Heart right ventricle (tissue), 16 donors: ENCODE measurements at places on chromosomes 6 and 20. TPM values are rescaled to one million over a fixed set of nuclear protein-coding genes. Genes with fewer than 3 reads are reported as not detected.

GRCh38 chr20:34269996-34270627 is 28.9 kb downstream of the ASIP start:
- no peak for DNase-seq

GRCh38 chr20:46304361-46304760 is 3.9 kb downstream of the CDH22 start:
- no peak for DNase-seq

DNA sequence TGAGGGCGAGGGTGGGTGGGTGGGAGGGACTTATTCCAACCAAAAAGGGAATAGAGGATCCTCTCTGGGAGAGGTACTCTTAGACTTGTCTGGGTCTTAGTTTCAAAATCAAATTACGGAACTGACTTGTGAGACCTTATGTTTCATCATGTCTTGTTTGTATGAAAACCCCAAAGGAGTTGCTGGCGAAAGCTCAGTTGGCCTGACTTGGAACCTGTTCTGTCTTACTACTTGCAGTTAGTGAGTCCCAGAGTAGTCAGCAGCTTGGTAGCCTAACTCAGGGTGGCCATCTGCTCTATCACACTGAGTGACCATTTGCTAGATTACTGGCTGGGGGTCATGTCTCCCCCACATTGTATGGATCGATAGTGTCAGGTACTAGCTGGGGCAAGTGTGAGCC is 114.9 kb upstream of the MOCS1 start:
- no peak for DNase-seq

- DNase-seq = no peak
These were observed 25.4 kb downstream of the ZFP64 start for GRCh38 chr20:52166150-52166549.

GRCh38 chr6:10719964-10720264 is 3.0 kb upstream of the TMEM14C start:
- DNase-seq = peak; percentile 44

DNA sequence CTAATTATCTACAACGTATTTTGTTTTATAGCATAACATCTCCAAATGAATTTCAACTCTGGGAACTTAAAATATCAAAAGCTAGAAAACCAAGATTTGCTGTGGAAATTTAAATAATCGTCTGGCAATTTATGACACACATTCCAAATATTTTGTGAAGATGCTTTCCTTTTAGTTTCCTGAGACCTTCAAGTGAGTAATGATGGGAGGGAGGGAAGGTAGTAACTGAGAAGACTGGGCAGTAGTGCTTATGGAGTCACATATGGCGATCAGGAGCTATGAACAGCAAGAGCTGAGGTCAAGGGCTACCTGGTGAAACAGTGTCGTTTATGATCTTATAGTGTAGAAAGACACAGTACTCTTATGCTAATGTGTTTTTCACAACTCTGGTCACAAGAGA is 178.2 kb upstream of the THEMIS start:
- no peak for DNase-seq

- DNase-seq = no peak
These were observed at the start of gene PTK7 for GRCh38 chr6:43075670-43076463. Gene PTK7, plus strand, starts transcription at chr6:43076314. Its CDS starts 175 bp downstream, at chr6:43076489.

- DNase-seq = no peak
These were observed 290.0 kb upstream of the SUPT3H start for GRCh38 chr6:45667766-45668165.

- DNase-seq = no peak
These were observed 622 bp downstream of the MRGBP start for GRCh38 chr20:62796699-62797491.

Gene PHF20
- 34.1 TPM for polyA plus RNA-seq

DNA sequence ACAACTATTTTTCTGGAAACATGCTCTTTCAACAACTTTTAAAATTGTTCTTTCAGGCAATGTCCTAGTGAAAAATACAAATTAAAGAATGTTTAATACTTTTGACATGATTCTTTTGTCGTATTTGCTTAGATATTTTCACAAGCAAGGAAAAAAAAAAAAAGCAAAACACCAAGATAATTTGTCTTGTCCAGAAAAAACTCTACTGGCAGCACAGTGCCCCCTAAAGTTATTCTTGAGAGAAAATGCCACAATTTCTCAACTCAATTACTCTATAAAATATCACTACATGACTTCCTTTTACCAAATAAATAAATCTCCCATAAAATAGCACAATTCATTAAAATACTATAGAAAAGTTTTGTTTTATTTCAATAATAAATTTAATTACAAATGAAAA is 652.5 kb upstream of the EPHA7 start:
- DNase-seq = no peak

Gene SMPDL3A
- polyA plus RNA-seq = 5.4 TPM

Gene MOG
- 3.1 TPM for polyA plus RNA-seq

Gene ADGB
- not detected for polyA plus RNA-seq

DNA sequence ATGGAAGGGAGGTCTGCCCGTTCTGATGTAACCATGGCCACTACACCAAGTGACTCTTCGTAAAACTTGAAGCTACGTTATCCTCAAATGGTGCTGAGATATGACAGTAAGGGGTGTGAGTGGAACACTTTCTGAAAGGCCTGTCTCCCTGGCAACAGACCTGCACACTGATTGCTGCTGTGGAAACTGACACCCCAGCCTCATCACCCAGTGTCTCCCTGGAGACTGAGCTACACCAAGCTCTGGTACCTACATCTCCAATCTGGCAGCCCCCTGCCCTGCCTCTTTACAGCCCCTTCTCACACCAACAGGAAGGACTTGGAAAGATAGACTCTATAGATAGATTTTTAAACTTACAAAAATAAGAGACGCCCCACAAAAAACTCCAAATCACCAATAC is 13.2 kb downstream of the PI16 start:
- no peak for DNase-seq

DNA sequence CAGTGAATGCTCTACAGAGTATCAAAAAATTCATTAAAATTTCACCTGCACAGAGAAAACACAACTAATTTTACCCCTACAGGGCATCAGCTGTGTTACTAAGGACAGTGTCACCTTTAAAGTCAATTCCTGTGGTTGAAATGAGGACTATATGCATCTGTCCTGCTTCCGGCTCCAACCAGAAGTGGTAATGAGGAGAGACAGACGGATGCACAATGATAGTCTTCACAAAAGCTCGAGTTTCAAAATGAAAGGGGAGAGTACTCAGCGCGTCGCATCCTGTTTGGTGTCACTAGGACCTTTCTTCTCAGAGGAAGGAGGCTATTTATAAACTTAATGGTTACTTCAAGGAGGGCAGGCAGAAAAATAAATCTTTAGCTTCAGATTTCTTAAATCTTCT is 86.5 kb downstream of the LYRM4 start:
- peak; percentile 16 for DNase-seq

Gene ME1
- polyA plus RNA-seq = 9.1 TPM

- no peak for DNase-seq
These were observed 539.1 kb upstream of the MARCKS start for GRCh38 chr6:113317891-113318574.

DNA sequence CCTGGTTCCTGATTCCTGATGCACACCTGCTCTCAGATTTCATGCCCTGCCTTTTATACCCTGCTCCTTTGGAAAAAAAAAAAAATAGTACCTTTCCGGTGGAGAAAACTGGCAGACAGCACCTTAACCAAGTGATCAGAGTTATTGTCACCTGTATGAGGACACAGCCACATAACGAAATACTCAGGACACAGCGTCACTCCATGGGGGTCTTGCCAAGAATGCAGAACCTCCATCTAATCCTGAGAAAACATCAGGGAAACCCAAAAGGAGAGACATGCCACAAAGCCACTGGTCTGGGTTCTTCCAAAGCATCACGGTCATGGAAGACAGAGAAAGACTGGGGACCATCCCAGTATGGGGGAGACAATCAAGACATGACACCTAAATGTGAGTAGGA is 29.1 kb downstream of the BFSP1 start:
- DNase-seq = no peak

GRCh38 chr6:1585669-1586049 is 24.1 kb upstream of the FOXC1 start:
- DNase-seq = no peak

Gene SRPK1
- 6.6 TPM for polyA plus RNA-seq

Gene SIGLEC1
- polyA plus RNA-seq = 1.8 TPM

Gene KIF6
- 0.01 TPM for polyA plus RNA-seq

Gene CAP2
- polyA plus RNA-seq = 57.4 TPM
